Erythroblast (primary cell): ENCODE measurements at places on chromosomes 4 and X.
A peak's percentile ranks its signal among the peaks of the same experiment; 100 is the strongest.

DNA sequence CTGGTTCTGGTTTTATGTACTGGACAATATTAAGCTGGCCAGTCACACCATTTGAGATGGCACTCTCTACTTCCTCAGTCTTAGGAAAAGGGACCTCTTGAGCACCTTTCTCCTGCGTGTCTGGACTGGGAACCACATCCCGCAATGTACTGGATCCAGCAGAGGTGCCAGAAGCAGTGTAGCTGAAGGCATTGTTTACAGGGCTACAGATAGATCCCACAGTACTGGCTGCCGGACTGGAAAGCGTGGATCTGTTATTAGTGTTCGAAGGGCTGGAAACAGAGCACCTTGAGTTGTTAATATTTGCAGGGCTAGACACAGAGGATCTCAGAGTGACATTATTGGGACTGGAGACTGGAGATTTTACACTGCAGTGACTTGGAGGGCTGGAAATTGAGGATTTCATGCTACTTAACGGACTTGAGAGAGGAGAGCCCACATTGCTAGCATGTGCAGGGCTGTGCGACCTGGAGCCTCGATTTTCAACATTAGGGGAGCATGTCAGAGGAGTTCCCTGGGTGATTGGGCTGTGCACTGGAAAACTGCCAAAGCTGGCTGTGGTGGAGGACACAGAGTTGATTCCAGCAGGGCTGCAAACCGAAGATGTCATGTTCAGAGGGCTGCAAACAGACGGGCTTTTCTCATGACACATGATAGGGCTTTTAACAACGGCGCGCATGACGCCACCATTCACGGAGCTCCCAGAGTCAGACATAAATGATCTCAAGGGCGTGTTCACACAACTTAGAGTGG is 6.4 kb downstream of the NR3C2 start:
- DNase-seq = no peak

GRCh38 chrX:112704187-112704586 is 24.4 kb upstream of the LHFPL1 start:
- no peak for DNase-seq

- DNase-seq = no peak
These were observed 15.3 kb downstream of the HELQ start for GRCh38 chr4:83440148-83440814.

- peak; percentile 72 for DNase-seq
These were observed 568 bp downstream of the HTT start for GRCh38 chr4:3074846-3075651.

GRCh38 chrX:153901753-153902140 is 2.7 kb upstream of the AVPR2 start:
- DNase-seq = no peak

DNA sequence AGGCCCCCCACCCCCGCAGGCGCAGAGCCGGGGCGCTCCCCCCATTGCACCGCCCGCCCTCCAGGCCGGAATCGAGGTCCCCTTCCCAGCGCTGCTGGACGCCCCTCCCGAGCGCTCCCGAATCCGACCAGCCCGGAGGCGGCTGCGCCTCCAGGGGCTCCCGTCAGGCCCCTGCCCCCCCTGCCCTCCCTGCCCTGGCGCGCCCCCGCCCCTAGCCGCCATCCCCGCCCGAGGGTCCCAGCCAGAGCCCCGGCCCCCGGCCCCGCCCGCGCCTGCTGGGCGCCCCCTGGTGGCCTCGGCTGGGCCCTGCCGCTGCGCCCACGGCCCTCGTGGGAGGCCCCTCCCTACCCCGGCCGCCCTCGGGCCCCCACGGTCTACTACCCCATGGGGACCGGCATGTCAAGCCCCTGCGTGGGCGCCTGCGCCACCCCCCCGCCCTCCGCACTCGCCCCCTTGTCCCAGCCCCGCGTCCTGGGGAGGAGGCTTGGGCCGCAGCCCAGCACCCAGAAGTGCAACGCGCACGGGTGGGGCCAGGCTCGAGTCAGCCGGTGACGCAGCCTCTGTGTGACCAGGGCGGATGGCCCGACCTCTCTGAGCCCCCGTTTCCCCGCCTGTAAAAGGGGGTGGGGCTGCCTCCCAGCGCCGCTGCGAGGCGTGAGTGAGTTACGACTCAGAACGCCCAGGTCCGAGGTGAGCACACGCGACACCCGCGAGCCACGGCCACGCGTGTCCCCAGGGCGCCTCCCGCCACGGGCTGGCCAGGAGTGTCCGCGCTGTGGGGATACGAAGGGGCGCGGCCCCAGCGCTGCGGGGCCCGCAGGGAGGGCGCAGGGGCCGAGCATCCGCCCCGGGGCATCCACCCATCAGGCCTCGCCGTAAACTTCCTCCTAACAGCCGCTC is 104.9 kb downstream of the FAM53A start:
- DNase-seq = peak; percentile 92

DNA sequence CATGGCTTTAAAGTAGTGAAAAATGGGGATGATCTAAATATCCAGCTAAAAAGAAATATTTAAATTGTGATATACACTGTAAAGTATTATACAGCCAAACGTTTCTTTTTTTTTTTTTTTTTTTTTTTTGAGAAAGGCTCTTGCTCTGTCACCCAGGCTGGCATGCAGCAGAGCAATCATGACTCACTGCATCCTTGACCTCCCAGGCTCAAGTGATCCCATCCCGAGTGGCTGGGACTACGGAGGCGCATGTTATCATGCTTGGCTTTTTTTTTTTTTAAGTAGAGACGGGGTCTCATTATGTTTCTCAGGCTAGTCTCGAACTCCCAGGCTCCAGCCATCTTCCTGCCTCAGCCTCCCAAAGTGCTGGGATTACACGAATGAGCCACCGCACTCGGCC is 17.1 kb downstream of the SMIM14 start:
- DNase-seq = no peak

- no peak for DNase-seq
These were observed 76.0 kb downstream of the ANK2 start for GRCh38 chr4:113125418-113125817.

DNA sequence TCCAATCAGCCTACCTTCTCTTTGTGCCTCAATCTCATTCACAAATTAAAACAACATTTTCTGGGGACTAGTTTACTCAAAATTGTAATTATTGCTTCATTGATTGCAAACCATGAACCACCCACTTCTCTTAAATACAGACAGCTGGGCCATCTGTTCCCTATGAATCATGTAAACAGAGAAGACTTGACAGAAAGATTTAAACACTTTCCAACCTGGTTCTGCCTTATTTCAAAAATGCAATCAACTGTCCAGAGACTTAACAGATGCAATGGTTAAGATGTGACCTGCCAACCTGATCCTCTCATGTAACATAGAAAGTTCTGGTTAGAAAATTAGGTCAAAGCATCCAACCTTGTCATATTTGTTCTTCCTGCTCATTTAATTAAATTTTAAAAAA is 20.8 kb upstream of the SERTM2 start:
- no peak for DNase-seq

GRCh38 chr4:122663814-122664610 is 43.1 kb upstream of the IL21 start:
- DNase-seq = no peak

DNA sequence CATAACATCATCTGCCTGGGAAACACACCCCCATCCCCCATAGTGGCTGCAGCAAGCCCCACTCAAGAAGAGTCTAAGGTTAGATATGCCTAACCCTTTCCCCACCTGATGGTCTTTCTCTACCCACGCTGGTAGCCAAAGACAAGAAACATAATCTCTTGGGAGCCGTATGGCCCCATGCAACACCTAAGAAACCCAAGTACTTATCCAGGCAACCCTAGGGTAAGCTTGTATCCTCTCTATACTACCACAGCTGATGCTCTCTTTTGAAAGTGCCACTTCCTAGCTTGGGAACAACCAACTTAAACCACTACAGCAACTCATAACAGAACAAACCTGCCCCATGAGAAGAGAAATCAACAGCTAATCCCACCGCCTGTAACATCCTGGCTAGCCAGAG is 161.1 kb downstream of the MSN start:
- DNase-seq = no peak

DNA sequence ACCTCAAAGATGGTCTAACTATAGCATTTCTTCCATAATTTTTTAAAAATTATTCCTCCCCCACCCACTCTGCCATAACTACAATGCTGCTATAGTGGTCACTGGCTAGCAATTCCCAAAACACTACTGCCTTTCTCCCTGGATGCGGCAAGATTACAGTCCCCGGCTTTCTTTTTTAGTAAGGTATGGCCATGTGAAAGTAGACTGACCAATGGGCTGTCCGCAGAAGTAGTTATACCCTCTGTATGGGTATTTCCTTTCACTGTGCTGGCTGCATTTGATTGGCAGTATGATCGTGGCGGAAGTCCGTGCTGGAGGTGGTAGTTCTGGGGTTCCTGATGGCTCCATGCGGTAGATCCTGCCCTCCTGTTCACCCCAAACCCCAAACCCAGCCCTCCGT is 166.0 kb downstream of the FBXO8 start:
- no peak for DNase-seq

GRCh38 chr4:6788123-6788522 is 5.6 kb downstream of the KIAA0232 start:
- peak; percentile 37 for DNase-seq

- DNase-seq = no peak
These were observed 17.8 kb downstream of the PDCL2 start for GRCh38 chr4:55574252-55574651.

GRCh38 chr4:120418146-120418545 is 351.5 kb upstream of the MAD2L1 start:
- no peak for DNase-seq

DNA sequence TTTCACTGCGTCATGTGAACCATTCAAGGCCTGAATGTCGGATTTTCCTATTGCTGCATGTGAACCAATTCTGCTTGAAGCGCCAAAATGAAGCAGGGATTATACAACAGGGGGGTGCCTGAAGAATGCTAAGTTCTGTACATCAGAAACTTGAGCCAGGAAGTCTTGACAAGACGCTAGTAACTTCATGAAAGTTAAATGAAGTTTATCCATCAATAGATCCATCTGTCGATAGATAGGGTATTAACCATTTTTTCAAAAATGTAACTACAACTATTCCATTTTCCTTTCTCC is 590 bp upstream of the NAF1 start:
- no peak for DNase-seq

GRCh38 chrX:34341258-34341657 is 209.1 kb upstream of the FAM47A start:
- no peak for DNase-seq

DNA sequence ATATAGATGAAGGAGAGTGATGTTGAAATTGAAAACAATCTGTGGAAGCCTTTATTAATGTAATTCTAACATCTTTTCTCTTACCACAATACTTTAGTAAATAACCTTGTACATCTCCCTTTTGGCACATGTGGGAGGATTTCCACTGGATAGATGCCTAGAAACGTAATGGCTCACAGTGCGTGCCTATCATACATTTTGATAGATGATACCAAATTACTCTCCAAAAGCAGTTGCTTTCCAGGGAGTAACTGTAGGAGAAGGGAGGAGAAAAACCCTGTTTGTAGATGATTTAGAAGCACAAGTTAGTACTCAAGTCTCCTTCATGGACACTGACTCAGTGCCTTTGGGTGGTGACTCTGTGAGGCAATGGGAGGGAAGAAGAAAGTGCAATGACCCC is 476.3 kb downstream of the CCSER1 start:
- no peak for DNase-seq

GRCh38 chr4:17618926-17619325 is 4.5 kb downstream of the MED28 start:
- DNase-seq = no peak

GRCh38 chr4:95410387-95410977 is 138.3 kb downstream of the UNC5C start:
- no peak for DNase-seq

DNA sequence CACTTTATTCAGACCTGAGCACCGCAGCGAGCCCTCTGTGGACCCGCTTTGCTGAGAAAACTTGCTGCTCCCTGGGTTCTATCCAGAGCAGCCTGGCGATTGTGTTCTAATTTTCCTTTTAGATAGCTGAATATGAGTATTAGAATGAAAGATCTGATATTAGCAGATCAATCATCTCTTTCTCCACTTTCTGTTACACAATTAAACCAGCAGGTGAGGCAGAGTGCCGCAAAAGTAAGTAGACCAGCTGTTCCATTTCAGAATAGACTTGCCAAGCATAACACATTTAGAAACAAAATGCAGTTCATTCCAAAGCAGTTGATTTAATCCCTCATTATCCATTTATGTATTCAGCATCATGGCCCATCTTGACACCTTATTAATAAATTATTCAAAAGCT is 58.6 kb downstream of the PALLD start:
- DNase-seq = no peak

DNA sequence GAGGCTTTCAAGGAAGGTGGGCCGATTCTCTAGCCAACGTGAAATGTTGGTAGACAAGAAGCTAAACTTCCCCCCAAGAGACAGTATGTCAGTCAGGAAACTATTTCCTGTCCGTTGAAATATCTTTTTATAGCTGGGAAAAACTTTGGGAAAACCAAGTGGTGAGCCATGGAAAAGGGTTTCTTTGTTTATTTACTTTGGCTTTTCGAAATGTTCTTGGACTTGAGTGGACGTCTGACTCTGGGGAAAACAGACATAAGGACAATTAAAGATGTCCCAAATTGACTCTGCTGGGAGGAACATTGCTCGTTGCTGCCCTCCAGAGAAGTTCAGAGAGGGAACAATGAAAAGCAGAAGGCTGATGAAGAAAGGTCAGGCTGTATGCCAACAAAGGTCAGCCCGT is 295.4 kb downstream of the RAPGEF2 start:
- DNase-seq = no peak

DNA sequence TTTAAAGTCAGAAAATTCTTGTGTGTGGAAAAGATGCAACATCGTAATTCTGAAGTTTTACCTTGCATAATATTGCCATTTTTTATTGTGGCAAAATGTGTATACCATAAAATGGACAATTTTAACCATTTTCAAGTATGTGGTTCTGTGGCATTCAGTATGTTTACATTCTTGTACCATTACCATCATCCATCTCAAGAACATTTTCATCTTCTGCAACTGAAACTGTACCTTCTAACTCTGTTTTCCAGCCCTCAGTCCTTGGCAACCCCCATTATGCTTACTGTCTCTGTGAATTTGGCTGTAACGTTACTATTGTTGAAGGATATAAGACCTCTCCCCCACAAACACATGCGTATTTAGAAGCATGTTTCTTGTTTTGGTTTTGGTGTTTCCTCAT is 123.2 kb downstream of the BMPR1B start:
- DNase-seq = no peak

GRCh38 chrX:131675596-131676194 is 131.8 kb downstream of the OR13H1 start:
- DNase-seq = peak; percentile 0

DNA sequence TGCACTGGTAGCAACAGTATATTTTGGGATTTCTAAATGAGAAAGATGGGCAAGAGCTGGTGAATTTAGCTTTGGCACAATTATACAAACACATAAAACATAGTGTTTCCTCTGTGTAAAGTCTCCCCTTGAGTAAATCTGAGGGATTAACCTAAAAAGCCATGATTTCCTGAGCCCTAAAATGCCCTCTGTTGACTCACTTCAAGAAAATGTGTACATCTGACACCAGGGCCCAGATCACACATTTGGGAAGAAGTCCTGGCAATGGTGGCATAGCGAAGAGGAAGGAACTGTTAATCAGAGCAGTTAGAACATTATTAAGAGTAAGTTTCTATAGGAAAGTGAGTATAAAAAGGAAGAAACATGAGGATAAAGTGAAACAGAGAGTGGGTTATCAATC is 338.5 kb downstream of the SPOCK3 start:
- DNase-seq = no peak

GRCh38 chrX:100662796-100663195 is 18.8 kb downstream of the SRPX2 start:
- DNase-seq = no peak

- no peak for DNase-seq
These were observed 134.5 kb upstream of the IL15 start for GRCh38 chr4:141501931-141502330.

- DNase-seq = no peak
These were observed 200.9 kb downstream of the DACH2 start for GRCh38 chrX:86349115-86349514.
